ENCODE measurements at places on chromosomes 4 and X.

DNA sequence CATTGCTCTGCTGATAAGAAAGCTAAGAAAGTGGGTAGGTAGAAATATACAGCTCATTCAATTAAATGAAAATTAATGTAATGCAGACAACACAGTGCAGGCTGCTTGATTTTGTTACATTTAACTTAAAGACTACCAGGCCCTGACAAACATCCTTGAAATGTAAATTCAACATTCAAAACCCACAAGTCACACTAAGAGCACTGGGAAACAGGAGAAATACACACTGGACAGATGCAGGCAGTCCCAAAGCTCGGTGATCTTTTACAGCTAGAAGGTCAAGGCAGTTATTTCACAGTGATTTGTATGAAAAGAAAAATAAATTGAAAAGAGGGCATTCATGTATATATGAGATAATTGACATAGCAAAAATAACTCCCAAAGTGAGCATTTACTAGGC, 94.3 kb upstream of the PLAC1 start:
- DNase-seq: no peak

GRCh38 chr4:175637762-175638161, 174.3 kb downstream of the GPM6A start:
- no peak for DNase-seq

DNA sequence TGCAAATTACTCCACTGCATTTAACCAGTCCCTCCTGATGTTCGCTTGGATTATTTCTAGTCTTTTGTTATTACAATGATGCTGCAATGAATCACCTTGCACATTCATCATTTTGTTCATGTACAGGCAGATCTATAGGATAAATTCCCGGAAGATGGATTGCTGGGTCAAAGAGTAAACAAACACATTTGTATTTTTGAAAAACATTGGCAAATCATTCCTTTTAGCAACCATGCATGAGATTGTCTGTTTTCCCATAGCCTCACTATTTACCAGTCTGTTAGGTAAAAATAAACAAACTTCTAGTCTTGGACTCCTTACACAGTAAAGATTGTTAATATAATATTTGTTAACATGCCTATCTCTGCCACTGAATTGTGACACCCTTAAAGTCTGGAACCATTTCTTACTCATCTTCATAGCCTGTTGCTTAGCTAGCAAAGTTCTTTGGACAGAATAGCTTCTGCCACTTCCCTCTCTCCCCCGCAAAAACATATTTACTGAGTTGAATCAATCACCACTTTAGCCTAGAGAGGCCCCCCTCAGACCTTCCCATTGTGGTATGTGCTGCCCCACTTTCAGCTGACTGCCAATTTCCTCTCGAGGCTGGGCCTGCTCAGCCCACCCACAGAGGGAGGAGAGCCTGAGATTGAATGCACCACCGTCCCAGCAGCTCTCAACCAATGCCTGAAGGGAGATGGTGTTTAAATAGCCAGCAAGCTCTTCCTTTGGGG, 108.4 kb upstream of the ATXN3L start:
- no peak for DNase-seq

DNA sequence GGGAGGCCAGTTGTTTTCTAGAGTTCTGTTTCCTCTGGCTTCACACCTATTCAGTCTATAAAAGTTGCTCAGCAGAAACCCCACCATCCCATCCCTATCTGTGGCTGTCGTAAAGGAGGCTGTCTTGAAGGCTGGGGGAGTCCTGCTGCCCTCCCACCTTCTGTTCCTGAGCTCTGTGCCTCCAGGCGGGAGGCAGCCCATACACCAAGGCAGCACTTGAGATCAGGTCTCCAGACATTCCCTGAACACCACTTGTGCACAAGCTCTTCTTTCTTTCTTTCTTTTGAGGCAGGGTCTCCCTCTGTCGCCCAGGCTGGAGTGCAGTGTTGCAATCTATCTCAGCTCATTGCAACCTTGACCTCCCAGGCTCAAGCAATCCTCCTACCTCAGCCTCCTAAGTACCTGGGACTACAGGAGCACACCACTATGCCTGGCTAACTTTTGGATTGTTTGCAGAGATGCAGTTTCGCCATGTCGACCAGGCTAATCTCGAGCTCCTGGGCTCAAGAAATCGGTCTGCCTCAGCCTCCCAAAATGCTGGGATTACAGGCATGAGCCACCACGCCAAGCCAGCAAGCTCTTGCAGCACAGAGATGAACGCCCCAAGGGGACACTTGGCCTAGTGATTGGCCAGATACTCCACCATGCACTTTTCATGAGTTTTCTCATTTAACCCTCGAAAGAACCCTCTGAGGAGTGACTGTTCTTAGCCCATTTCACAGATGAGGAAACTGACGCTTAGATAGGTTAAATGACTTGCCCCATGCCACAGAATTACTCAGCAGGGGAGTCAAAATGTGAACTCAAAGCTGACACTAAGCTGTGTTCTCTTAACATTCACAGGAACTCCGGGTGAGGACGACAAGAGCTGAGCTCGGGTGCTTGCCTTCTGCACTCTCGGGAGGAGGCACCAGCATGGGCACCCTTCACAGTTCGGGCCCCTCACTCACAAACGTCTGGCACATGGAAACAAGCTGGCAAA, 55.8 kb upstream of the ENPP6 start:
- DNase-seq: no peak

DNA sequence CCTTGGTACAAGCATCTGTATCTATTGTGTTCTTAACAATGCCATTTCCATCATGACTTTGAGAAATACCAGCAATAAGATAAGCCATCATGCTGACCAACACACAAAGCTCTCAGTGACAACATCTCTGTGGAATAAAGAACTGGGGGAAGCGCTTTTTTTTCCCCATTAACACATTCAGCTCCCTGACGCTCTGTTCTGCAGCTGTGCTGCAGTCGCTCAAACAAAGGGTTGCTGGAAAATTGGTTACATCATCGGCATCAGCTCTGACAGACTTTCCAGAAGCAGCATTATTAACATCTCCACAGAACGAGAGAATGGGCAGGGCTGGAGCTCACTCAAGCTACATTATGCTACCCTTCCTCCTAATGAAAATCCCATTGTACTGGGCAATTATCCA, 39.9 kb downstream of the DCX start:
- DNase-seq: no peak

DNA sequence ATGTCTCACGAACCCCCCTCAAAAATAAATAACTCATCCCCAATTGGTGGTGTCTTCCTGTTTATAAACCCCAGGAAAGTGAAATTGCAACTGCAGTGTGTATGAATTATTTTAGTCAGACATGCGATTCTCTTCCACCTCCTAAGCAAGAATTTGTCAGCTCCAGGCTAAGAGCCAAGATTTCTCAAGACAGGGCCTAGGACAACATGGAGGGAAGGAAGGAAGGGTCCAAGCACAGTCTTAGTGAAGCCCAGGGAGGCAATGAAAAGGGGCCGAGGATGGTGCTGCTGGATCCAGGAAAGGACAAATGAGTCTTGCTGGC, 20.0 kb downstream of the SH3KBP1 start:
- DNase-seq: no peak

DNA sequence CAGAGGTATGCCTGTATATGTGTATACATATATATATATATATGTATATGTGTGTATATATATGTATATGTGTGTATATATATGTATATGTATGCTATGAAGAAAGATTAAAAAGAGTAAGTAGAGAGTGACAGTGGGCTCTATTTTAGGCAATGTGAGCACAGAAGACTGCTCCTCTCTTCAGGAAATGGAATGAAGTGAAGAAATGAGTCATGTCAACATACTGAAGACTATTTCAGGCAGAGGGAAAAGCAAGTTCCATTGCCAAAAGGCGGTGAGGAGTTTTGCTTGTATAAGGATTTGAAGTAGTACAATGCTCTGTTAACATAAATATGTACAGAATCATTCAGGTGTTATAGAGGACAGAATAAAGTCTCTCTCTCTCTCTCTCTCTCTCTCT, 773.2 kb upstream of the FTHL17 start:
- DNase-seq: no peak

GRCh38 chrX:20066968-20067708, 49.6 kb downstream of the MAP7D2 start:
- no peak for DNase-seq

- DNase-seq: no peak
Observed at GRCh38 chr4:166078383-166078782, 205.3 kb downstream of the TLL1 start.

- DNase-seq: no peak
Observed at GRCh38 chr4:54625391-54625790, 32.4 kb upstream of the KIT start.

DNA sequence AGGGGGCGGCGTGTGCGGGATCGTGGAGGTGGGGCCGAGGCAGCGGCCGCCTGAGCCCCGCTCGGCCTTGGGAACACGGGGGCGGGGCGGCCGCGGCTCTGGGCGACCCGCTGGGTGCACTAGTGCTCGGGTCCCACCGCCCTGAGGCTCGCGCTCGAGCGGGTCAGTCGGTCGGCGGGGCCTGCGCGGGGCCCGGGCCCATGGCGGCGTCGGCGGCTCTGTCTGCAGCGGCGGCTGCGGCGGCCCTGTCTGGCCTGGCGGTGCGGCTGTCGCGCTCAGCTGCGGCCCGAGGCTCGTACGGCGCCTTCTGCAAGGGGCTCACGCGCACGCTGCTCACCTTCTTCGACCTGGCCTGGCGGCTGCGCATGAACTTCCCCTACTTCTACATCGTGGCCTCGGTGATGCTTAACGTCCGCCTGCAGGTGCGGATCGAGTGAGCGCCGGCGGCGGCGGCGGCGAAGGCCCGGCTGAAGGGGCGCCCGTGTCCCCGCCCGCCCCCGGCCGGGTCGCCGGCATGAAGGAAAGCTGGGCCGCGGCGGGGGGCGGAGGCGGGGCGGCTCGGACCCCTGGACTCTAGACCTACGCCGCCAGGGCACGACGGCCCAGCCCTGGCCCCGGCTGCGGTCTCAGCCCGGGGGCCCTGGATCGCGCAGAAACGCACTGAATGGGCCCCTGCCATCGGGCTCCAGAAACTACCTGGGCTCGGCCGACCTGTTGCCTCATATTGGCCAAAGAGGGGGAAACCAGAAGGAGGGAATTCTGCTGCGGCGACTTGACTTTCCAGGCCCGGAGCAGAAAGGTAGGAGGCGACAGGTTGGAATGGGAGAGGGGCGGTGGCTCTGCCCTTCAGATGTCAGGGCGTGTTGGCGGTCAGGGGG, at the start of gene SMIM10L2A:
Gene SMIM10L2A (plus strand): TSS at position 13 of the 878 bp plus-strand sequence. CDS start 188 bp downstream, at position 201.
- DNase-seq: no peak

DNA sequence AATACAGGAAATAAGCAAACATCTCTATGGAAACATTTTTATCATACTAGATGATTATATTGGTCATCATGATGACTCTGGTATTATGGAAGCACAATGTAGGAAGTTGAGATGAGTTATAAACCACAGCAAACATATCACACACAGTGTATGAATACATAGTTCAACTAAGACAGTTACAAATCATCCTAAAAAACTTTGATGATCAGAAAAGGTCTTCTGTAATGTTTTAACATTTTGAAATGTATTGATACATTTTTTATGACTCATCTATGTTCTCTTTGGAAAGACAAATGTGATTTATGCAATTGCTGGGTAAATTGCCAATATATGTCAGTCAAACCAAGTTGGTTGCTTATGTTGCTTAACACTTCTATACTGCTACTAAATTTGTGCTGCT, 4.8 kb downstream of the CXCL3 start:
- DNase-seq: no peak

DNA sequence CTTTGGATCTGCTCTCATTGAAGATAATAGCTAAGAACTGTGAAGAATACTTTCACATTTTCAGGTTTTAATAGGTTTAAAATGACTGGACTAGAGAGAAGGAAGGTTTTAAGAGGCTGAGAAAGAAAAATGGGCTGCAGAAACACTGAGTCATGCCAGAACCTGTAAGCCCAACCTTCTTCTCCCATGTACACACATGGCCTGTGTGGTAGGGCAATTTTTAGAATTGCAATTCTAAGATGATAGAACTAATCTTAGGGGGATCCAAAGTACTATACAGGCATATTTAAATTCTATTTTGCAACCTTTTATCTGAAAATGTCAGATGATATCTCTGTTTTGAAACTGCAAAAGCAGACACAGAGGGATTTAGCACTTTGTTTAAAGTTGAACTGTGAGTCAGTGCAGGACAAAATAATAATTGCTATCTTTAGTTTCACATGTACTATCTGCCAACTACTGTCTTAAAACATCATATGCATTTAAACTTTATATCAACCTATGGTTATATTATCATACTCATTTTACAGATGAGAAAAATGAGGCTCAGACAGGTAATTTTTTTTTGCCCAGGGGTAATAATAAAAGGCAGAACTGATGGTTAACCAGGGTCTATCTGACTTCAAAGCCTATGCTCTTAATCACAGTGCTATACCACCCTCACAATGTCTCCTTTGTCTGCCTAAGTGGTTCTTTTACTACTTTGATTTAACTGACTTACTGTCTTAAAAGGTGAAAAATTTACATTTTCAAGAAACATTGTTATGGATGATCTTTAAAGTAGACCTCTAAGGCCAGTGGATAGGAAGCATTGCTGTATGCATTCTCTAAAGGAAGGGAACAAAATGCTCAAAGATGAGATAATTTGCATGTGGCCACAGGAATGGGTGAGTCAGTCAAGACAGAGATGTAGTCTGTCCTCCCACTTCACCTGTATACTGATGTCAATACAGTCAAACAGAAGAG, 4.3 kb downstream of the TMPRSS11E start:
- DNase-seq: no peak

DNA sequence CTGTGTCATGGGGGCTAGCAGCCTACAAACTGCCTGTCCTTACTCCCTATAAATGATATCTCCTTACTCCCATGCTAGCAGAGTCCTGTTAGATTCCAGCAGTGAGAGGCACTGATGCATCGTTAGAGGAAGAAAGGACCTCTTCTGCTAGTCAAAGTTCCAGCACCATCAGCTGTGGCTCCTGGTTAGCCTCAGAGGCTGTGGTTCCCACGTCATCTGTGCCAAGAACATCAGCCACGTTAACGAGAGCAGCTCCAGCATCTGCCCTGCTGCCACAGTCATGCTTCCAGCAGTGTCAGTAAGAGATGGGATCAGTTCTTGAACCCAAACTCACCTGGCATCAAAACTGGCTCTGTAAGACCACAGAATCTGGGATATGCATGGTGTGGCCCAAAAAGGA, 88.5 kb downstream of the SLC2A9 start:
- no peak for DNase-seq

GRCh38 chr4:128323401-128323800, 35.8 kb upstream of the PGRMC2 start:
- DNase-seq: no peak

- DNase-seq: no peak
Observed at GRCh38 chr4:70954032-70954431, 39.4 kb upstream of the DCK start.
